ENCODE measurements at places on chromosomes 7 and 10.

DNA sequence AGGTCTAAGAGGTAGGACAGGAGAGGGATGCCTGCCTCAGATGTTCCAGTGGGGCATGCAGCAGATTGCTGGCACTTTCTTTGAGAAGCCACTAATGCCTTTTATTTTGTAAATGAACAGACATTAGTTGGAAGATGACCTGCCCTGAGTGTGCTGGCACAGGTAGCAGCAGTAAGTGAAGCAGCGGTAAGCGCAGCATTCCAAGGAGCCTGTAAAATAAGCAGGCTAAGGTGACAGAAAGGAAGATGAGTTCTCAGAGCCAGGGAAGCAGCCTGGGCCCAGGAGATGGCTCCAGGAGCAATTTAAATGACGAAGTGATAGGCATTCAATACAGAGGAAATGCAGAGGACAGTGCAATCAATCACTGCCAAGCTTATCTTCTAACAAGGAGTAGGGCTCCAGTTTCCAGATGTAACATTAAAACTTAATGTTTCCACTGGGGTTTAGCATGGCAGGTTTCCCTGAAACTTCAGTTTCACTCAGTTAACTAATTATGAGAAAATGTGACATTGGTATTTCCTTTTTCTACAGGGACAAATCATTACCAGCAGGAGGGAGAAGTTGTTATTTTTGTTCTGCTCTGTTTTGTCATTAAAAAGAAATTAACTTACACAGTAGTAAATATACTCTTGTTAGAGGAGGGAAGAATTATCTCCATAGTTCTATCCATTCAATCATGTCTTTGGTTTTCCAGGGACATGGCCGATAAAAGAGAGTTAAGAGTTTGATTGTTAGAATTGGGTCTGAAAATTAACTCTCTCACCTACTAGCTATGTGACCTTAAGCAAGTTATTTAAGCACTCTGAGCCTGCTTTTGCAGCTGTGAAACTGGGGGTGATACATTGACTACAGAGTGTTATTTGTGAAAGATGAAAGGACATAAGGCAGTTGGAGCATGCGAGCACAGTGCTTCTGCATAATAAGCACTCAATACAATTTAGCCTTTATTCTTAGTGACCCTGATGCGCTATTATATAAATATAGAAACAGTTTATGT is 96.6 kb upstream of the PTN start:
- no peak for DNase-seq

- no peak for DNase-seq
Observed at GRCh38 chr10:29105516-29106215, 183.2 kb upstream of the LYZL1 start.

GRCh38 chr7:91847876-91848588 is 32.5 kb downstream of the MTERF1 start:
- DNase-seq, result no peak

DNA sequence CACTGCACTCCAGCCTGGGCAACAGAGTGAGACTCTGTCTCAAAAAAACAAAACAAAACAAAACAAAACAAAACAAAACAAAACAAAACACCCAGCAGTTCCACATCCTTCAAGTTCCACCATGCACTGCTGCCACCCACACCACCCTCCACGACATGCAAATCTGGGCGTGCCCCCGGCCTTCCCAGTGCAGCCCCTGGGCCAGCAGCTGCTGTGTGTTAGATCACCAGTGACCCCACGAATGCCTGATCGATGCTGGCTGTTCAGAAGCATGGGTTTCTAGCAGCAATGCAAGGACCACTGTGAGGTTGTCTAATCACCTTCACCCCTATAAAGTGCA is 36.3 kb downstream of the ELFN1 start:
- peak; percentile 29 for DNase-seq

- DNase-seq, result no peak
Observed at GRCh38 chr10:78578929-78579328, 489.8 kb upstream of the ZMIZ1 start.

DNA sequence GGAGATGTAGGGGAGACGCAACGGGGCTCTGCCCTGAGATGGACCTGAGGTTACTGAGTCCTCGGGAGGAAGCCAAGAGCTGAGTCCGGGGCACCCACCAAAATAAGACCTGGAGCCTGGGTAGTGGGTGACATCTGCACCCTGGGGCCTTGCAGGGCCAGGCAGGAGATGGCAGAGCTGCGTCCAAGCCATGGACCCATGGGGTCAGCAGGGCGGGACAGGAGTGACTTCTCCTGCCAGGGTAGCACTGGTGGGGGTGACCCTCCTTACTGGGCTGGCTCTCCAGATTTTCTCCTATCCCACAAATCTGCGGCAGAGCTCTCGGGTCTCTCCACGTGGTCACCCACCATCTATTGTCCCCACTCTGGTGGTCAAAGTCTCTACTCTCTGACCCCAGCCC is 2.1 kb downstream of the GHRHR start:
- DNase-seq, result no peak

- DNase-seq, result no peak
Observed at GRCh38 chr10:34590793-34591192, 224.3 kb downstream of the PARD3 start.

DNA sequence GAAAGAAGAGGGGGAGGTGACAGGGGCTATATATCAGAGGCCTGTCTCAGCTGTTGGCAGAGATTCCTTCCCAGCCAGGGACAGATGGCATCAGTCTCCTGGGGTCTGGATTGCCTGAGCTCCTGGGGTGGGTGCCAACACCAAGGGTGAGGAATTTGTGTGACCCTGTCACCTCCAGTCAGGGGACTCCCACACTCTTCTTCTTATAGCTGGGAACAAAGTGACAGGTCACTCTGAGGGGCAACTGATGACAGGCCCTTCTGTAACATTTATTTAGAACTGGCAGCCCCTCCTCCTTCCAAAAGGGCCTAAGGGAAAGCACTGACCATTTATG is 53.7 kb upstream of the DUSP5 start:
- no peak for DNase-seq

DNA sequence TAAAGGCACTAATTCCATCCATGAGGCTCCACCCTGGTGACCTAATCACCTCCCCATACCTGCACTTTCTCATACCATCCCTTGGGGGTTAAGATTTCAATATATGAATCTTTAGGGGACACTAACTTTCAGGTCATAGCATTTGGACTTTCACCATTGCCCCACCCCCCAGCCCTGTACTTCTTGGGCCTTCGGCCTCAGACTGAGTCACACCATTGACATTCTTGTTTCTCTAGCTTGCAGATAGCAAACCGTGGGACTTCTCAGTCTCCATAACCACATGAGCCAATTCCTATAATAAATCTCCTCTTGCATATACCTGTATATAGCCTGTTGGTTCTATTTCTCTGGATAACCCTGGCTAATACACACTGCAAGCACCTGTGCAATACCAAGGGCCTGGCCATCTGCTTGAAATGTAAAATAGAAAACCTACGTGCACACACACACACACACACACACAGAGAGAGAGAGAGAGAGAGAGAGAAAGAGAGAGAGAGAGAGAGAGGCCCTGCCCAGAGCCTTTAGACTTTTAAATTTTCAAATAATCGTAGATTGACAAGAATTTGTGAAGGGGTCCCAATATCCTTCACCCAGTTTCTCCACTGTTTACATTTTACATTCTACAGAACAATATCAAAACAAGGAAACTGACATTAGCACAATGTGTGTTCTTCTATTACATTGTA is 25.3 kb downstream of the ANXA8 start:
- DNase-seq, result peak; percentile 27

DNA sequence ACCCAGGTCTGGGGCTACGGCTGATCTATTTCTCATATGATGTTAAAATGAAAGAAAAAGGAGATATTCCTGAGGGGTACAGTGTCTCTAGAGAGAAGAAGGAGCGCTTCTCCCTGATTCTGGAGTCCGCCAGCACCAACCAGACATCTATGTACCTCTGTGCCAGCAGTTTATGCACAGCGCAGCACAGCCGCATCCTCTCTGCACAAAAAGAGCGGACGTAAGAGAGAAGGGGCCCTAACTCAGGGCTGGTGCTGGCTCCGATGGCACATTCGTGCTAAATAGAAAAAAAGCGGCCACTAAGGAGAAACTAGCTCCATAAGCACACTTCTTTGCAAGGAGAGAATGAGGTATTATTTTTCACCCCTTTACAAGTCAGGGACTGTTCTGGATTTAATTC is 28.3 kb upstream of the PRSS1 start:
- no peak for DNase-seq

DNA sequence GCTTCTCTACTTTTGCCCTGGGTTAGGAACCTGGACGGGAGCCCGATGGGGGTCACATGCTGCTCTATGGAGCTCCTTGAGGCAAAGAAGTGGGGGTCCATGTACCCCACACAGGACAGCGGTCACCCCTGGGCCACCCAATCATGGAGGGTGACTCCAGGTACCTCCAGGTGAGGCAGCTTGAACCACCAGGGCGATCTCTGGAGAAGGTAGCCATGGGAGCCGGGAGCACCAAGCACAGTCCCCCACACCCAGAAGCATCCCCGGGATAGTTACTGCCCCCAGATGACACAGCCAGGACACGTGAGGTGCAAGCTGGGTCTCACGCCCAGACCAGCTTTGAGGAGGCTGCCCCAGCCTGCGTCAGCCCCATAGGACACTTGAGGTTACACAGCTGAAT is 58.4 kb downstream of the C10orf143 start:
- DNase-seq, result no peak

- no peak for DNase-seq
Observed at GRCh38 chr10:99742701-99743100, 10.7 kb downstream of the CUTC start.

DNA sequence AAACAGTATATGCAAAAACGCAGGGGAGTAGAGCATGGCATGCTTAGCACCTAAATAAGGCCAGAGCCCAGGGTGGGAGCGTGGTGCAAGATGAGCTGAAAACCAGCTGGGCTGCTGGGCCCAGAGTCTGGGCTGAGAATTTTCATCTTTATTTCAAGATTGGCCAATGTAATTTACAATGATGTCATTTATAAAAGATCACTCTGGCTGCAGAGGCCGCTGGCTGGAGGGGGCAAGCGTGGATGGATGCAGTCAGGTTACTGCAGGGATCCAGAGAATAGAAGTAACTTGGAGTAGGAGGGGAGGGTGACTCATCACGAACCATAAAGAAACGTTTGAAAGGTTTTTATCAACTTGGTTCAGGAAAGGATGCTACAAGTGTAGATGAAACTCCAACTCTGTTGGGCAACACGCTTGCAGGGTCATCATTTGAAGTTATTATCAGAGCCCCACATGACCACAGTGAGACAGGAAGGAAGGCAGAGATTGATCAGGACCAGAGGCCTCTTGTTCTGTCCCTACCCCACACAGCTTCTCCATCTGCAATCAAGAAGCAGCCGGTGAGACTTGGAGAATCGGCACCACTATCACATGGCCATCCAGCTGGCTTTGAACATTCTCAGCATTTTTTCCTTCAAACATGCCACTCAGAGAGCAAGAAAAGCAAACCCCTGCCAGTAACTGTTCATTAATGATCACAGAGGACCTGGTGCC is 49.2 kb downstream of the ODAD2 start:
- DNase-seq, result no peak

DNA sequence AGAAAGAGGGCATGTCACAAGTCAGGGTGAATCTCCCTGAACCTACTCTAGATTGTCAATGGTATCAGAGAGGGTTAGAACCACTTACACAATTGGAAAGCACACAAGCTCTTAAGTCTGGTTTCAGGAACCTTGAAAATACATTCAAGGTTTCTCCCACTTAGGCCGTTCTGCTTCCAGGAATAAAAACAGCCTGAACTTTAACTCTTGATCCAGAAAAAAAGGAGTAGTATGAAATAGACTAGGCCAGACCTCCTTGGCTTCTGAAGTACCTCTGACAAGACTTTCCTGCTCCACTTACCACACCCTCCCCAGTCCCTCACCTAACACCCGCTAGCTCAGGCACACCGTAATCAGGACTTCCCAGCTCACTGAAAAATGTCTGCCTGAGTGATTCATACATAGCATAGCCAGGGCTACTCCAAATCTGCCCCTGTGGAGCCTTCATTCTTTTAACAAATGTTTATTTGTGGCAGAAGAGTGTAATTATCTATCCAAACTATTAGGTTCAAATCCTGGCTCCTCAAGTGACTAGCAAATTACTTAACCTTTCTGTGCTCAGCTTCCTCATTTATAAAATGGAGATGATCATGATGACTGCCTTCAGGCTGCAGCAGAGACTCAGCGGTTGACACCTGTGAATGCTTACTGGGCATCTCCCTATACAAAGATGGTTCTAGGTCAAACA is 30.3 kb upstream of the IL6 start:
- DNase-seq, result no peak
